Omental fat pad (tissue), 4 donors: ENCODE measurements at places on chromosomes 5 and 9.

- no peak for DNase-seq
Measured at GRCh38 chr5:126525630-126526245, 69.3 kb downstream of the ALDH7A1 start.

GRCh38 chr9:35756275-35757225 lies 2.5 kb upstream of the MSMP start:
- DNase-seq, result no peak

GRCh38 chr5:40654377-40654991 lies 25.2 kb upstream of the PTGER4 start:
- no peak for DNase-seq

GRCh38 chr5:39526914-39527477 lies 102.2 kb upstream of the DAB2 start:
- no peak for DNase-seq
